Stimulated activated CD4-positive, alpha-beta T cell treated with anti-CD3 and anti-CD28 coated beads, Interleukin-2, amount 100 ng/mL, for 4 hours (primary cell): ENCODE measurements at places on chromosomes 3 and 15.

- DNase-seq, result no peak
These were observed 1.2 kb downstream of the CACNA2D2 start for GRCh38 chr3:50502225-50502583.

GRCh38 chr3:109257269-109257668, 59.0 kb downstream of the DPPA2 start:
- no peak for DNase-seq

DNA sequence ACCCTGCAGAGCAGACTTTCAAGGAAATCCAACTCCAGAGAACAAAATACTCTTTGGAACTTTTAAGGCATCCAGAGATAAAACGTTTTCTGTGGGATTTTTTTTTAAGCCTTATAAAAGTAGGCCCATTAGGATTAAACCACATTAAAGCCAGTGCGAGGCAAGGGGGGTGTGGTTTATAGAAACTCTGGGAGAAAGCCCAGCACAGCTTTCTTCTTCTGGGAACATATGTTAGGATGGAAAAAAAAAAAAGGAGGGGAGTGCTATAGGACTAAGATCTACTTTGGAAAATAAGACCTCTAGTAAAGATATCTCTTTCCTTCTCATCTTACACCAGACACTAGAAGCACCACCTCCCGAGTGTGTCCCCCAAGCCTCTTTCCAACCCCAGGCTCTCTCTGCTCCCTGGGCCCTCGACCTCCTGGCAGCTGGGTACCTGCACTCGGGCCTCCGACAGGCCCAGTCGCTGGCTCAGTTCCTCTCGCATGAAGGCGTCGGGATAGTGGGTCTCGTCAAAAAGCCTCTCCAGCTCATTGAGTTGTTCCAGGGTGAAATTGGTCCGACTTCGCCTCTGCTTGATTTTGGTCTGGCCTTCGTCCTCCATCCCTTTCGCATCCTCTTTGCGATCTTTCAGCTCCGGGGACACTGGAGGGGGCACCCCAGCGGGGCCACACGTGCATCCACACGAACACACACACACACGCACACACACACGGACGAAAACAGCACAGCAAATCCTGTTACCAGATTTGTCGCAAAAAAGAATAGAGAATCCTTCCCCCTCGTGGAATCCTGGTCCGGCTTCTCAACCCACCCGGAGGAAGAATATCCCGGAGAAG, 3.8 kb downstream of the SHOX2 start:
- DNase-seq, result no peak

GRCh38 chr3:31616711-31617110, 84.0 kb downstream of the STT3B start:
- DNase-seq, result no peak

DNA sequence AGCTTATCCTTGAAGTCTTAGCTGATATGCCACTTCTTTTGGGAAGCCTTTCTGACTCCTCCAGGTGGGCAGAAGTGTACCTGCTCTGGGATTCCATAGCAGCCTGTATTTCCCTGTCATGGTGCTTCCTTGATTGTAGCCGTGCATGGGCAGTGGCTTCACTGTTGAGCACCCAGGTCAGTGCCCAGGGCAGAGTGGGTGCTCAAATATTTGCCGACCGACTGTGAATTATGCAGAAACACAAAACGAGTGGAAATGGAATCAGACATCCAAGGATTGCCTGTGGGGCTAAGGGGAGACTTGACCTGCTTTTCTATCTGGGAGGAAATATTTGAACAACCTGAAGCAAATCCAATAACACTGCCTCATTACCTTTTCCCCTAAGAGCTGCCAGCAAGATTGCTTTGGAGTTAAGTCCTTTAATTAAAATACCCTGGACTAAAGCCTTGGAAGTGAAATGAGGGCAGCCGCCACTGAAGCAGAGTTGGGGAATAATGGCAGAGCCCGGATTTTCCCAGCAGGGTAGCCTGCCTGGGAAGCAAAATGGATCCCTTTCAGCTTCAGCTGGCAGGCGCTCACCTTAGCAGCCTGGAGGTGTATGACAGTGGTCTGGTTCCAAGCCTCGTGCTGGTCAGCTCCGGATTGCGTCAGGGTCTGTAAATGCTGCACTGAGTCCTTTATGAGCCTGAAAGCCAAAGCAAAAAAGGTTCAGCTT, 14.9 kb downstream of the ACOX2 start:
- DNase-seq, result no peak

DNA sequence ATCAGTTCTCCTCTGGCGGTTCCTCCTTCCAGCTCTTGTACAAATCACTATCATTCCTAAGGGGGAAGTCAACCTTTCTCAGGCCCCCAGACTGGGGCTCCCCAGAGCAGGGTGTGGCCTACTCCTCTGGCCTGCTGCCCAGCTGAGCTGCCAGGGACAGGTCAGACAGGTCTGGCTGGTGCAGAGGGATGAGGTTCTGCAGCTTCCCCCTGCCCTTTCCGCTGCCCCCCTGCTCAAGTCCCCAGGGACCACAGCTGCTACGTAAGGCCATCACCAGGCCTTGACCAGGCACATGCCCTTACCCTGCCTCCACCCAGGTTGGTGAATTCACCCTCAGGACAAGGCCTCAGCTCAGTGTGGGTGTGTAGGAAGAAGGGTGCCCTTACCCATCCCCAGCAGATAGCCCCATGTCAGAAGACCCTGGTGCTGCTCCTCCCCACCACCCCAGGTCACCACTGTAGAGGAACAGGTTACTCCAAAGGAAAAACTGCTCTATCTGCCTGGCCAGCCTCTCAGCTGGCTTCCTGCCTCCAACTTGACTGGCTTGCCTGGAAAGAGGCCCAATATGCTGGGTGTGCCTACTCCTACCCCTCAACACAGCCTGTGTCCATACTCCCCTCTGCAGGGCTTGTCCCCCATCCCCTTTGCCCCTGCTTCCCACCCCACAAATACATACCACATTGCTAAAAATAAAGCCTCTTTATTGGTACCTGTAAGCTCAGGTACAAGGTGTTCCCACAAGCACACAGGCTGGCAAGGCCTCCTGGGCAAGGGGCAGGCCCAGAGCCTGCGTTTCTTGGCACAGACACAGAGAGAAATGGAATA, 12.0 kb downstream of the CSRNP1 start:
- no peak for DNase-seq

GRCh38 chr15:75844629-75845335, 1.5 kb downstream of the UBE2Q2 start:
- no peak for DNase-seq

- DNase-seq, result no peak
These were observed 14.2 kb upstream of the IQSEC1 start for GRCh38 chr3:13087320-13087990.

- DNase-seq, result no peak
These were observed 67.7 kb upstream of the FGF12 start for GRCh38 chr3:192795021-192795420.

GRCh38 chr15:77001351-77001750, 6.4 kb downstream of the PSTPIP1 start:
- no peak for DNase-seq

DNA sequence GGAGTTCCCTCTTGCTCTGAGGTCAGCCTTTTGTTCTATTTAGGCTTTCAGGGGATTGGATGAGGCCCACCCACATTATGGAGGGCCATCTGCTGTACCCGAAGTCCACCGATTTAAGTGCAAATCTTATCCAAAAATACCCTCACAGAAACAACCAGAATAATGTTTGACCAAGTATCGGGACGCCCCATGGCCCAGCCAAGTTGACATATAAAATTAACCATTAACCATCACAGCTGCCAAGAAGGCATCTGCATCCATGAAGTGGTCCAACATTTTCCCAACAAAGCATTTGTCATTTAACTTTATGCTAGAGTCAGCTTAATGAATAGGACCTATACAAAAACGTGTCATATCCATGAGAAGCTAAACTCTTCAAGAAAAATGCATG, 46.2 kb upstream of the TBC1D23 start:
- no peak for DNase-seq

GRCh38 chr3:166607933-166608521, 770.8 kb upstream of the BCHE start:
- no peak for DNase-seq
